Activated T-helper 9 cell treated with anti-CD3 and anti-CD28 coated beads, Interleukin-2, amount 50 U/mL, for 16 hours (primary cell): ENCODE measurements at places on chromosomes 1 and 21.

DNA sequence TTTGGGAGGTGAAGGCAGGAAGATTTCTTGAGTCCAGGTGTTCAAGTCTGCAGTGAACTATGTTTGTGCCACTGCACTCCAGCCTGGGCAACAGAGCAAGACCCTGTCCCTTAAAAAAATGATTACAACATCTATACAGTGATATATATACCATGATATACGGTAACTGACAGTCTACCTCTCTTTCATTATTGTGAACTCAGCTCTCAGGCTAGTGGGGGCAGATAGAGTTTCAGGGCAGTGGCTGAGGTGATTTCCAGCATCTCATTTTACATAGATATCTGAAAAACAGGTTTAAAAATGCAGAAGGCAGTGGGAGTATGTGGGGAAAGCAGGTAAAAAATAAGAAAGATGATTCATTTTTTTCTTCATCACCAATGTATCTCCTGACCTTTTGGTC lies 8.1 kb upstream of the NTNG1 start:
- DNase-seq: no peak

DNA sequence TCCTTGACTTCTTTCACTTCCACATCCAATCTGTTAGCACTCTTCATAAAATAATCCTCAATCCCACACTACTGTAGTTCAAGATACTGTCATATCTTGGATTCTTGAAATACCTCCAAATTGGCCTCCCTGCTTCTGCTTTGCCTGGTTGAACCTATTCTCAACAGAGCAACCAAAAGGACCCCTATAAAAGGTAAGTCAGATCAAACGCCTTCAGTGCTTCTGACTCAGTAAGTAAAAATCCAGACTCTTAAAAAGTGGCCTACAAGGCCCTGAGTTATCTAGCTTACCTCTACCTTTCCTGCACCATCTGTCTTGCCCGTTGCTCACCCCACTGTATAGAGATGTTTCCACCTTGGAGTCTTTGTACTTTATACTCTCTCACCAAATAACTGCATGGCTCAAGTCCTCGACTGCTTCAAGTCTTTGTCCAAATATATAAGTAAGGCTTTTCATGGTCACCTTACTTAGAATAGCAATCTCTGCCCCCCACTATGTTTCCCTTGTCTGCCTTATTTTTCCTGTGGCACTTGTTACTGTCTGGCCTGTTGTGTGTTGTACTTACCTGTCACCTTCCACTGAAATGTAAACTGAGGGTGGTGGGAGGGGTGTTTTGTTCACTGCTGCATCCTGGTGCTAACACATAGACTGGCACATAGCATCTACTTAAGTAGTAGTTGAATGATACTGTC lies 5.1 kb upstream of the PIGV start:
- no peak for DNase-seq

- DNase-seq: no peak
Observed at GRCh38 chr1:76583235-76583868, 283.9 kb upstream of the ST6GALNAC5 start.

DNA sequence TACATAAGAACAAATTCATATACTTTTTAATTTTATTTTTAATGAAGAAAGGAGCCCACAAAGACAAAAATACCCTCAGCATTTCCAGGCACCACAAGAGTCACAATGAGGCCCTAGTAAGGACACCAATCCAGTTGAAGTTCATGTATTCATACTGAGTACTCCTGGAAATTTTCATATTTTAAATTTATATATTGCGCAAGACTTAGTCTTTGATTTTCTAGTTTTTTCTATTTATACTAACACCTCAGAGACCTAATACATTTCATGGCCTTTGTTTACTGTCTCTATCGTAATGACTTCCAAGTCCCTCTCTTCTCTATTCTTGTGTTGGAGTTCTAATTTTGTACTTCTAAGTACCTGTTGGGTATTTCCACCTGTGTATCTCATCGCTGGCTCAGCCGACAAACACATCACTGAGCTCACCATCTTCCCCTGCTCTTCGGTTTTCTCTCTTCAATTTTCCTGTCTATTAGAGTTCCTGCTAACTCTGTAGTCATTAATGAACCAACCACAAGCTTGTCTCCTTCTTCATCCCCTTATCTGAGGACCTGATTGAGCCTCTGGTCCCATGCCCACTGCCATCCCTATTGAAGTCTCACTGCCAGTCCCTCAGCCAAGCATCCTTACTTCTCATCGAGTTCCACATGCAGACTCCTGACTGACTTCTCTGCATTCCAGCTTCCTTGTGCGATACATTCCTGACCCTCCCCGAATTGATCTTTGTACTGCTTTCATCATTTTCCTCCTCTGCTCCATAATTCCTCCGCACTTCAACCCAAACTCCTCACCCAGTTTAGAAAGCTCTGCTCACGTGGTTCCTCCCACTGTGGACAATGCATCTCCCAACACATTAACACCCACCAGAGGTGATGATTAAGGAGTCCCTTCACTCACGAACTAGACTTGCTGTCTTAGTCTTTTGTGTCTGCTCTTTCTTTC lies 17.3 kb upstream of the IRF2BP2 start:
- DNase-seq: no peak
